ENCODE measurements at places on chromosomes 16 and 17.

GRCh38 chr16:77394699-77395098, 40.1 kb downstream of the ADAMTS18 start:
- DNase-seq = no peak

GRCh38 chr16:21120976-21121520, 29.6 kb downstream of the DNAH3 start:
- DNase-seq = peak; percentile 23

GRCh38 chr17:64358261-64358788, 32.3 kb downstream of the PECAM1 start:
- DNase-seq = no peak

DNA sequence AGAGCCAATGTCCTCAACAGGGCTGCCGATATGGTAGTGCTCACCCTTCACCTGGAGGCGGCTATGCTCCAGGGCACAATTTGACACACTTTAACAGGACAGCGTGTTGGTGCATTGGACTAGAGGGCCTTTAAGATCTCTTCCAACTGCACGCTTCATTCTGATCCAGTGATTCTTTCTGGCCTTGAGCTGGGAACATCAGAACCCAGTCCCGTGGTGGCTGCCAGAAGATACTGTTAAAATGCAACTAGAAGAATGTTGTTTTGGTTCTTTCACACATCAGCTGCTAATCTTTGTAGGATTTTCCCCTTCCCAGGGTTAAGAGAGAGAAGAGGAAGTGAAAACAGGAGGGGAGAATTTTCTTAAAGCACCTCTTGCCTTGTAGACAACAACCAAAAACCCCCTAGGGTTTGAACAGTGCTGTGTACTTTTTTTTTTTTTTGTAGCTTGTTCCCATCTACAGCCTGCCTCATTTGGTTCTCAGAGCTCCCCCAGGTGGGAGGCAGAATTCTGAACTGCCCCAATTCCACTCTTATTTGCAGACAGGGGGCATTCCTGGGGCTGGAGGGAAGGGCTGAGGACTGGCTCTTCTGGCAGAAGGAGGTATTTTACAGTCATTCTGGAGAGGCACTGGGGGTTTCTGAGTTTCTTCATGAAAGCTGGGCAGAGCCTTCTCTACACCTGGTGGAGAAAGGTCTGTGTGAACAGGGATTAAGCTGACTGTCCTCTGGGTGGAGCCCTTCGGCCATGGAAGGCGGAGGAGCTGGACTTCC, 32.4 kb downstream of the SMARCE1 start:
- peak; percentile 77 for DNase-seq

DNA sequence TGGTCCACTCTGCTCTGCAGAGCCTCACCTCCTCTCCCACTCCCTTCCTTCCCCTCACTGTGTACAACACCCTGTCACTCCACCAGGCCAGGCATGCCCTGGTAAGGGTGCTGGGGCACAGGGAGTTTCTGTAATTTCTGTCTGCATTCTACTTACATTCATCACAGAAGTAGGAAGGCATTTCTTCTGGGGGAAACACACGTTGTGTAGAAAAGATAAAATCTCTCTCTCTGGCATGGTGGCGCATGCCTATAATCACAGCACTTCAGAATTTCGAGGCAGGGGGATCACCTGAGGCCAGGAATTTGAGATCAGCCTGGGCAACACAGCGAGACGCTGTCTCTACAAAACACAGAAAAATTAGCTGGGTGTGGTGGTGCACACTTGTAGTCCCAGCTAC, 27.0 kb downstream of the WNT3 start:
- no peak for DNase-seq

DNA sequence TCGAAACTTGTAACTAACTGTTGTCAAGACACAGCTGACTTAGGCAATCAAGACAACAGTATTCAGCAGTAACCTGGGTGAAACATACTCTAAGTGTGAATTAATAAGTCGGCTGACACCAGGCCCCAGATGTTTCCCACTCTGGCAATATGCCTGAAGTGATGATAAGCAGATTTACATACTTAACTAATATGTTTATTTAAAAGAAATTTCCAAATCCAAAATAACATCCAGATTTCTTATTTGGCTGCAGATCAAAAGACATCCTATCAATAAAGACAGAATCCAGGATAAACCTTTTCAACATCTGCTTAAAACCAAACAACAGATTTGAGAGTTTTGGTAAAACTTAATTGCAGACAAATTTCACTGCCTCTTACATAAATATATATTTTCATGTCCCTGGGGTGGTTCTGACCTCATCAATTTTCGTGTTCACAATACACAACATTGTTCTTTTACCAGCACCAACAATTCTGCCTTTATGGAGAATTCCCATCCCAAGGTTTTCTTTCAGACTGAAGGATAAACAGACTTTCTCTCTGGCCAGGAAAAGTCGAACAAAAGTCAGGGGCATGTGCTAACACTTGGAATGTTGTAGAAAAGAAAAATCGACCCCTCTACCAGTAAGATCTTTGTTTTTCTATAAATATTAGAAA, 45.1 kb upstream of the TOX3 start:
- DNase-seq = no peak

GRCh38 chr16:22885951-22886350, 72.0 kb downstream of the HS3ST2 start:
- DNase-seq = no peak

DNA sequence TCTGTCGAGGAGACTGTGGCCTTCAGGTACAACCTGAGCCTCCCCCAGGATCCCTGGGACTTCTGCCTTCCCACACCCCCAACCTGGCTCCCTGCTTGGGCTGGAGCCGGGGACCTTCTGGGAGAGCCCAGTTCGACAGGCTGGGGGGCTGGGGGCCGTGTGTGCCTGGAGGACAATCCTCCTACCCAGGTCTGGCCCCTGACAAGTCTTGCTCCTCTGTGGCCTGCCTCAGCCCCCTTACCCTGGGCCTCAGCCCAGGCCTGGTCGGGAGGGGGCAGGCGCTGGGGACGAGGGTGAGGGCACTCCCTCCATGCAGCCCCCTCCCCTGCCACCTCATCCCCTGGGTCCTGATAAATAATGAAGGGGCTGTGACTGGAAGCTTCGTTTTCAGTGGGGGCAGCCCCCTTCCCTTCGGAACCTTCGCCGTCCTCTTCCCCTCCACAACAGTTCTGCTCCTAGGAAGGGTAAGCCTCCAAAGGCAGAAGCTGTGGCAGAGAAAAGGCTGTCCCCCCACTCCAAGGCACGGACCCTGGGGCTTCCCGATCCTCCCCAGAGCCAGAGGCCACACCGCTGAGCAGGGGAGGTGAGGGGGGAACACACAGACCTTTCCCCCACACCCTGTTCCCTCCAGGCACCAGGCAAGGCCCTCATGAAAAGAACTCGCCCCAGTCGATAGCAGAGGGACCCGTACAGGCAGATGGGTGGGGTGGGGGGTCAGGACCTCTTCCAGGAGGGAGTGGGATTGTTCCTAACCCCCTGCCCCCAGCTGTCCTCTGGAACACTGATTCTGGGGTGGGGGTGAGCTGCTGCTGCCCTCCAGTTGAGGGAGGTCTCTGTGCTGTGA, 5.0 kb upstream of the BAHCC1 start:
- DNase-seq = no peak

- peak; percentile 63 for DNase-seq
Measured at GRCh38 chr17:40331743-40332641, 23.0 kb downstream of the RARA start.

GRCh38 chr17:41987642-41988041, 21.0 kb downstream of the CNP start:
- no peak for DNase-seq

DNA sequence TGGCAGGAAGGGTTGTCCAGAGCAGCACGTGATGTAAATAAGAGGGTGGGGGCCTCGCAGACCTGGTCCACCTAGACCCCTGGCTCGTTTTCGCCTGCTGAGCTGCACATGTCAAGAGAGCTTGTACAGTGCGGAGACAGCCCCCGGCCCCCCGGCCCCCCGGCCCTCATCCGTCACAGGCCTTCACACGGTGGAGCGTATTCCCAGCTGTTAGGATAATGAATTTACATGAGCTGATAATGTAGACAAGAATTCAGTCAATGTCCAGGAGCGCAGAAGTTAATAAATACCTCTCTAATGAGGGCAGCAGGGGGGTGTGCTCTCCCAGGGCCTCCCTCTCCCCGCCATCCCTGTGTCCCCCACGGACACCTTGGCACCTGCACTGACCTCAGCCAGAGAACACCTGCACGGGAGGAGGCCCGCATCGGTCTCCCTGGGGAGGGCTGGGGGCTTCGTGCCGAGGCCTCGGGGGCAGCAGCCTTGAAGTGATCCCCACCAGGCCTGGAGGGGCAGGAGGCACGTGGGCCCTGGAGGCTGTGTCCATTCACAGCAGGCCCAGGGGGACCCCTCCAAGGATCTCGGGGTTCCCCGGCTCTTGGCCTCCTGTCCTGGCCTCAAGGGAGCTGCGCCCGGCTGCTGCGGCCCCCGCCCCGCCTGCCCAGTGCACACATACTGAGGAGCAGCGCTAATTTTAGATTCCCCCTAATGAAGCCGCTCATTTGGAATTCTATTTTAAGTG, 14.6 kb downstream of the GSE1 start:
- no peak for DNase-seq

GRCh38 chr16:797120-797420, 3.5 kb downstream of the GNG13 start:
- DNase-seq = no peak

GRCh38 chr17:1746975-1747543, 4.4 kb downstream of the SERPINF2 start:
- no peak for DNase-seq

DNA sequence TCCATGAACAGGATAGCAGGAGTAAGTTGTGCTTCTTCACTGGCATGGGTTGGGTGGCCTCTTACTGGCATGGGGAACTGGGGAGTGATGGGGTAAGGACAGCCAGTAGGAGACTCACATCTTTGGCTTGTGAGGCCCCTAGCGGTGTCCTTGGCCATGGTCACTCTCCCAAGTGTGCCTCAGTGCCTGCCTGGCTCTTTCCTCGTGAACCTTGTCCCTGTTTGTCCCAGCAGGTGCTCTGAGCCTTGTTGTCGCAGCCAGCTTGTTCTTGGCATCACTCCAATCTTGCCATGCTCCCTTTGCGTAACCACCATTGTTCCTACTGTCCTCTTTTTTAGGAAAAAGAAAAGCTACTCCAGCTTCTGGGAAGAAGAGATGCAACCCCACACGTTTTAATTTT, 53.6 kb upstream of the SDK2 start:
- no peak for DNase-seq

GRCh38 chr17:29640981-29641642, 18.4 kb upstream of the CORO6 start:
- no peak for DNase-seq

DNA sequence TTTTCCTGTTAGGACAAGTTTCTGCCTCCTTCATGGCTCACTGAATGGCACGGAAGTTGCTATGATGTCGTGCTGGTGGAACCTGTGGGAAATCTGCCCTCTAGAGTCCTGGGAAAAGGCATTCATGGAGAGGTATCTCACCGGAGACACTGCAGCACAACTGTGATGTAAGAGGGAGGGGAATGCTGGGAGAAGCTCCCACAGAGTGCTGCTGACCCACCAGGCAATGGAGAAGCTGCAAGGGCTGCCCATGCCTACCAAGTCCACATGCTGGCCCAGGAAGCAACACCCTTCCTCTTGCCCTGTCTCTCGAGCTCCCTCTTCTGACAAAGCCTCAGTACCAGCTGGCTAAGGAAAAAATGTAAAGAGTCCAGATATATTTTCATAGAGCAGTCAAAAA, 45.2 kb upstream of the SLC5A11 start:
- DNase-seq = peak; percentile 77

- peak; percentile 55 for DNase-seq
Measured at GRCh38 chr17:8580952-8581658, 49.4 kb downstream of the MYH10 start.

GRCh38 chr17:76480632-76481031, 13.2 kb downstream of the AANAT start:
- DNase-seq = no peak

DNA sequence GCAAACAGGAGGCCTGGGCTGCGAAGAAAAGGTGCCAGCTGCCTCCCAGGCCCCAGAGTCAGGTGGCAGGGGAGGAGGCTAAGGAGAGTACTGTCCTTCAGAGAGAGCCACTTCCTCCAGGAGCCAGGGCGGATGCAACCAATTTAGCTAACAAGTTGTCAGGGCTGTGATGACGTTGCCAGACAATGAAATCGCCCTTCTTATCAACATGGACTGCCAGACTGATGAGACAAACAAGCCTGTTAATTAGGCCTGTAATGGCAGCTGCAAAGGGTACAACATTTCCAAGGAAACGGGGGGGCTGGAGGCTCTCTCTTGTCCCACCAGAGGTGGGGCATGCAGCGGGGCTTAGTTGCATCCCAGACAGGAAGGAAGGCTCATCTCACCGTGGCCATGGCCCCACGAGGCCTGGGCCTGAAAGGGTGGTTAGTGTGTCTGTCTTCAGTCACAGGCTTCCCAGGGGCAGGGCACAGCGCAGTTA, 111.8 kb downstream of the SDK2 start:
- no peak for DNase-seq

DNA sequence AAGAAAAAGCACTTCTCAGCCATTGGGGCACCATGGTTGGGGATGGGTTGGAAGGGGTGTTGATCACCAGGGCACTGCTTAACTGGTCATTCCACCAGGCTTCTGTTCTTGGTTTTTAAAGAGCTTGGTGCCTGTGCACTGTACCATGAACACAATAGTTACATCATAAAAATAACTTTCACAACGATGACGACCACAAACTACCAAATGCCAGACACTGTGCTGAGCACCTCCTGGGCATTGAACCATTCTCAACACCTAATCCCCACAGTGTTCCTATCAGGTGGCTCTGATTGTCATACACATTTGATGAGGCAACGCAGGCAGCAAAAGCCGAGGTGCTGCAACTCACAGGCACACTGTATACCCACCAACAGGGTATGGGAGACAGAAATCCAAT, 208.0 kb downstream of the FOXL1 start:
- DNase-seq = peak; percentile 61

- DNase-seq = no peak
Measured at GRCh38 chr17:80886641-80887573, 104.7 kb upstream of the CHMP6 start.

DNA sequence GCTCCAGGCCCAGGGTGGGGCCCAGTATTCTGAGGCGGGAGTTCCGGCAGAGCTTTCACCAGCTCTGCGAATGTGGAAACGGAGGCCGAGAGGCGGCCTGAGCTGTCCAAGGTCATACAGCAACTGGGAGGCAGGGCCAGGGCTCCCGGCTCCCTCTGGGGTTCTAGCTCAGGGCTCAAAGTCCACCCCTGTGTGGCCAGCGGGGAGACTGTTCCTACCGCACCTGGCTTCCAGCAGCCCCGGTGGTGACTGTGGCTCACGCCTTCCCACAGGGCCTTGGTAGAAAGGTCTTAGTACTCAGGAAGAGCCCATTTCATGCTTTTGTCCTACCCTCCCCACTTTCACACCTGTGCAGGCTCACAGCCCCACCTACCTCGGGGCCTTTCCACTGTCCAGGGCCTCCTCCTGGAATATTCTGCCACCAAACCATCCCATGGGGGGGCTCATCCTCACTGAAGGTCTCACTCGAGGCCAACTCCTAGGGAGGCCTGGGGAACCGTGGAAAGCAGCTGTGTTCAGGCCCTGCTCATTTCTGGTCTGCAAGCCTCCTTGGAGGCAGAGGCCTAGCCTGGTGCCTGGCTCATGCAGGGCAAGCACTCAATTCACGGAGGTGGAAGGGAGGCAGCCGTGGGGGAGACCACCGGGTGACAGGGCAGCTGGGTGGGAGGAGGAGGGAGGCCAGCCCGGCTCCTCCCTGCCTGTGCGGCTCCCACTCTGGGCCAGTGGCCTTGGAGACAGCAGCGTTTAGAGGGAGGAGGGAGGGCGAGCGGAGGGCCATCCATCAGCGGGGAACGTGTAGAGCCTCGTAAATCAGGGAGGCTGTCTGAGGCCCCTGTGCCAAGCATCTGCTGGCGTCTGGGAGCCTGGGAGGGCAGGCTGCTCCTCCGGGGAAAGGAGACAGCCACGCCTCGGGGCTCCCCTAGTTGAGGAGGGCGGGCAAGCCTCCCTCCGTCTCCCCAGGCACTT, 12.7 kb upstream of the DOC2B start:
- DNase-seq = no peak
